ENCODE measurements at places on chromosomes 7 and 10.

- DNase-seq: no peak
Observed at GRCh38 chr10:120105001-120105400, 212.5 kb downstream of the SEC23IP start.

DNA sequence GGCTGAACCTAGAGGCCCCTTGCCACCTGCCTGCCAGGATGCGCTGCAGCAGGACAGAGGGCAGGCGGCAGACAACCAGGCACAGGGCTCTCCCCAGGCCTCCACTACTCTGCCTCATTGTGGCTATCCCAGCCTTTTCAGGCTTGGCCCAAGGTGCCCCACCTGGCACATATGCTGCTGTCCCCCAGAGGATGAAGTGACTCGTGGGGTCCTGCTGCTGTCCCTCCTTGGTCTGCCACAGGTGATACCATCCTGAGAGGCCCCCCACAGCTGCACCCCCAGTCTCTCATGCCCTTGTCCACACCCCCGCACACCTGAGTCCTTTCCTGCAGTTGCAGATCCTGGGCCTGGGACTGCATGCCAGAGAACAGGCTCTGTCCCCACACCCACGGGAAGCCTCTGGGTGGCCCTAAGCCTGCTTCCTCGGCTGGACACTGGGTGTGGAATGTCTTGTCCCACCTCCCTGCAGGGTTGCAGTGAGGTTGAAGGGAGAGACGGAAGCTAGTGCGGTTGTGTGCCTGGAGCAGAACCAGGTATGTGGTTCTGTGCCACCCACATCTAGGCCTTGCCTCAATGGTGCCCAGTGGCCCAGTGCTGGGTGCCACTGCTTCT lies 55.3 kb downstream of the RASGEF1A start:
- no peak for DNase-seq

GRCh38 chr10:82463614-82464013 lies 588.6 kb downstream of the NRG3 start:
- DNase-seq: no peak

DNA sequence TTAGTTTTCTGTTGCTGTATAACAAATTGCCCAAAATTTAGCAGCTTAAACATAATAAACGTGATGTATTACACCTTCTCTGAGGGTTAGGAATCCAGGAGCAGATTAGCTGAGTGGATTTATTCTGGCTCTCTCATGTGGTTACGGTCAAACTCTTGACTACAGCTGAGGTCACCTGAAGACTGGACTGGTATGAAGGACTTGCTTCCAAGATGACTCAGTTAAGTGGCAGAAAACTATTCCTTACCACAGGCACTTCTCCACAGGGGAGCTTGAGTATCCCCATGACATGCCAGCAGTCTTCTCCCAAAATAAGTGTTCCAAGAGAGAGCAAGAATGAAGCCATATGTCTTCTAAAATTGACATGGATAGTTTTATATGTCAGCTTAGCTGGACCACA lies 957.2 kb upstream of the GHITM start:
- DNase-seq: no peak

GRCh38 chr10:105769248-105770184 lies 1128.4 kb downstream of the SORCS3 start:
- DNase-seq: no peak

DNA sequence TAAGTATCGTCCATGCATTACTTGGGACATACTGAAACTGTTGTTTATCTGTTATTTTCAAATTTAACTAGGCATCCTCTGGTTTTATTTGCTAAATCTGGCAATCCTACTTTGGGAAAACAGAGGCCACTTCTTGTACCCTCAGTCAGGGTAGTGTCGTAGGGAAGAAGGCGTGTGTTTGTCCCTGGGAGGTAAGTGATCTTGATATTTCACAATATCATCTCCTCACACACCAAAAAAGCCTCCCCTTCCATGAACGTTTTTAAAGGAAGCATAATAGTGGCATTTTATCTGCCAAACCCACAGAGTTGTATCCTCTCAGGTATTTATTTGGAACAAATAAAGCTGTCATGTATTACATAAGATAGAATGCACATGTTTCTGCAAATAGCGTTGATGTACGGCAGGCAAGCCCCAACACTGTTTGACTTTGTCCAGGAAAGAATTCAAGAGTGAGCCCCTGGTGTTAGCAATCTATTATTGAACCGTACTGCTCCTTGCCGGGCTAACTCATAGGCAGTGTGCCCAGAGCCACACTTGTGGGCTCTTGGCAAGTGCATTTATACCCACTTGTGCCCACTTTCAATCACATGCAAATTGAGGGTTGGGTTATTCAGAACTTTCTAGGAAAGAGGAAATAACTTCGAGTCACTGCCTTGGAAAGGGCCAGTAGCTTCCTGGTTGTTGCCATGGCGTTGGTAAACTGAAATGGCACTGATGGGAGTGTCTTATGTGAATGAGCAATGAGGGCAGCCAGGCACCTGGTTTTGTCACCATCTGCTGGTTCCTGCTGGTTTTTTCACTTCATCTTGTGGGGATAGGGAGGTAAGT lies 266.0 kb downstream of the USP6NL start:
- DNase-seq: no peak

DNA sequence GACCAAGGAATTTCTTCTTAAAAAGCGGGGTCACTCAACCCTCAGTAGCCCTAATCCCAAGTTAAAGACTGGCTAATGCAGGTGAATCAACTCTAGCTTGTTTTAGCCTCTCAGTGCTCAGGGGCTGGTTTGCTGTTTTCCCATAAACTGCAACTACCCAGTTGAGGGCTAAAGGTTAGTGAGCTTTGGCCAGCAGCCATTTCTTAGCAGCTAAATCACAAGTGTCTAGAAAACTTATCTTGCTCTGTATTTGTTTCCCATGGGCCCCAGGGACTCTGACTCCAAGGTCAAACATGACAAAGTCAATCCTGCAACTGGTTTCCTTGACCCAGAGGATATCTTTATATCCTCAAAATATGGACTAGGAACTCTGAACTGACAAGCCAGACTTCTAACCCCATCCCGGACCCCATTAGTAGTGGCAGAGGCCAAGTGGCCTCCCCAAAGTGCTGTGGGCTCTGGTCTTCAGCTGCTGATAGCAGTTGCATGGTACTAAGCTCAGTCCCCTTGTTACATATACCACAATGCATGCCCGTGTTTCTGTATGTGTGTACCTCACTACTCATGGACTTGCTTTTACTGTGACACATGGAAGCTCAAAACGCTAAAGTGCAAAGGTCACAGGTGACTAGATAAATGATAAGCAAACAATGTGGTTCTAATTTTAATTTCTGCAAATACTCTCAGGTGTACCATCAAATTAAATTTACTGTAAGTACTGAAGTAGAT lies 793.0 kb upstream of the IGFBP3 start:
- no peak for DNase-seq

- no peak for DNase-seq
Observed at GRCh38 chr10:99945263-99945662, 64.5 kb downstream of the DNMBP start.

DNA sequence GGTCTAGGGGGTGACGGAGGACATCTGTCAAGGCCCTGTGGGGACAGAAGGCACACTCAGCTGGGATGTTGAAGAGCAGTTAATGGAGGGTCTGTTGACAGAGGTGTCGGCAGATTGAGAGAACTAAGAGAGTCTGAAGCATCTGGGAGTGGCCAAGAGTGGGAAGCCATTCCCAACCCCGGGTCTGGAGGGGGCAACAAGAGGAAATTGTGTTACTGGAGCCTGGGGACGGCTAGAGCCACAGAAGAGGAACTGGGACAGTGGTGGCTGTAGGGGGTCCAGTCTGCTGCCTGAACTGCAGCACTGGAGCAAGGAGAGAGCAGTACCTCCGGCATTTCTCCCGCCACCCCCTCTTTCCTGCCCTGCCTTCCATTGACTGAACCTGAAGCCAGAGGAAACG lies 136.6 kb downstream of the CHN2 start:
- no peak for DNase-seq

DNA sequence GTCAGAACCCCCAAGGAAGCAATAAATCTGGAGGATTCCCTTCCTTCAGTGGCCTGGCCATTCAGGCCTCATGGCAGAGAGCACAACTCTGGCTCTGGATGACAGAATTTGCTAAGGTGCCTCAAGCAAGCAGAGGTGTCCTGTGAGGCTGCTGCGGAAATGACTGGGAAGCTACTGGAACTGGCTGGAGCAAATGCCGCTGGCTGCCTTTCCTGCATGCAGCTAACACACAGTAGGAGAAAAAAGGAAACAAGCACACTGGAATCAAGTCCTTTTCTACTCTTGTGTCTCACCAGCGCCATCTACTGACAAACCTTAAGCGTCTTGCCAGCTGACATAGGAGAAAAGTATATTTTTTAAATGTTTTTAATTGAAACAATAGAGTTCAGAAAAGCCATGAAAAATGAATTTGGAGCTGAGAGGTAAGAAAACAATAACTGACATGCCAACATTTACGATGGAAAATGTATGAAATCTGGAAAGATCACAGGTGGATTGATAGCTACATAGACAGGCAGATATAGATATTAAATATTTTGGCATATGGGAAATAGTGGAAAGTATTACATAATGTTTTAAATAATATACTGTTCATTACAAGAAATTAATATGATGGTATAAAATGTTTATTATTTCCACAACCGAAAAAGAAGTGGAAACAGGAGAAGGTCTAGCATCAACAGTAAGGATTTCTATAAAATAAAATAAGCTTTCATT lies 951.6 kb downstream of the ANKRD7 start:
- DNase-seq: no peak

DNA sequence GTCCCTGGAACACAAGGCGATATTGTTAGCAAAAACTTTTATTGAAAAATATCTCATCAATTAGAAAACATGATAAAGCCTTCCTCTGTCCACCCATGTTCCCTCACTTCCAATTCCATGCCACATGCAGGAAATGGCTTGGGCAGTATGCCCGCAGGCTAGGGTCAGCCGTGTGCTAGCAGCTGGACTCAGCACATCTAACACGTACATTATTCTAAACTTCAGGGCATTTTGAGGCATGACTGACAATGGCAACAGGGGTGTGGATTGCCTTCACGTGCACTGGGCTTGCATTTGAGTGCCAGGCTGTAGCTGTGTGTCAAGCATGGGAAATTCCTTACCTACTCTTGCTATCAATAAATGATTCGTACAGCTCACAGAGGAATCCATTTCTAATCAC lies 642.1 kb downstream of the INHBA start:
- DNase-seq: no peak

GRCh38 chr10:93417266-93417665 lies 64.9 kb downstream of the MYOF start:
- no peak for DNase-seq

DNA sequence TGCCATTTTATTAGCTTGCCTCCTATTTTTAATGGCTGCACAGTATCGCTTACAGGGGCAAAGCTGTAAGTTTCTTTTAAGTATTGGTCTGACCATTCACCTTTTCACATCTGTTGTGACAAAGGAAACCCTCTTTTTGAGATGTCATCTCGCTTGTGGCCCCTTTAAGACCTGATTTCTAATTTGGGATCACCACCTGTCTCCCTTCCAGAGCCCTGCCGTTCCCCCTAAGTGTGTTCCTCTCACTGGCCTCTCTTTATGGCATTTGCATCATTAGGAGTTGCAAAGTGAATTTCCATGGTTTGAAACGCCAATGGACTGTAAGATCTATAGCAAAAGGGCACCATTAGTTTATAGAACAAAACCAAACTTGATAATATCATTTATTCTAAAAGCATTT lies 1.4 kb downstream of the EPDR1 start:
- no peak for DNase-seq

DNA sequence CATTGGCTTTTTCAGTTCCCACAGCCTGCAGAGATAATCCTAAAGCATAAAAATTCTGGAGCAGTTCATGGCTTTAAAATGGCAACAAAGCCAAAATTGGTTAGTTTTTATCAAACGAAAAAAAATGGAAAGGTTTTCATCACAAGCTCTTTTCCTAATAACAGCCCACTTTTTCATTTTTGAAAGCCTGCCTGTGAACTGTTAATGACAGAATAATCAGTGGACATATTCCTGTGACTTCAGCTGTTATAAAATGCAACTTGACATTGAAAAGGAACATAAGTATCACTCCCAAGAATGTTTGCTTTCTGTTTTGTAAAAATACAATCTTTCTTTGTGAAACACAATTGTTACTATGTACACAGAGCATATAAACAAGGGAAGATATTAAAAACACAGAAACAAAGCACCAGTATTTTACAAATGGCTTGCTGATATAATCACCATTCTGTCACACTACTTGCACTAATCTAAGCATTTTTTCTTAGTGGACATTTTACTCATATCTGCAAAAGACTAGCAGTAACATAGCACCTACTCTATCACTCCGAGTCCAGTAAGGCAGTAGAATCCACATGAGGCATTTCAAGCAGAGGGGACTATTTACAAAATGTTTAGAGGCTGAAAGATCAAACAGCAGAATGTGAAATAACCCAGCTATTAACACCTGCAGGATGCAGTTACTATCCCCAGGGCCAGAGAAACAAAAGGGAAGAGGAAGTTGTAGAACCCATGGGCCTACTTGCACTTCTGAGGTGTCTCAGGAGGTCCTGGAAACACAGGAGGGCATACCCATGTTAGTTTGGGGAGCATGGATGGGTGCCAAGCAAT lies 26.4 kb downstream of the MACC1 start:
- no peak for DNase-seq

DNA sequence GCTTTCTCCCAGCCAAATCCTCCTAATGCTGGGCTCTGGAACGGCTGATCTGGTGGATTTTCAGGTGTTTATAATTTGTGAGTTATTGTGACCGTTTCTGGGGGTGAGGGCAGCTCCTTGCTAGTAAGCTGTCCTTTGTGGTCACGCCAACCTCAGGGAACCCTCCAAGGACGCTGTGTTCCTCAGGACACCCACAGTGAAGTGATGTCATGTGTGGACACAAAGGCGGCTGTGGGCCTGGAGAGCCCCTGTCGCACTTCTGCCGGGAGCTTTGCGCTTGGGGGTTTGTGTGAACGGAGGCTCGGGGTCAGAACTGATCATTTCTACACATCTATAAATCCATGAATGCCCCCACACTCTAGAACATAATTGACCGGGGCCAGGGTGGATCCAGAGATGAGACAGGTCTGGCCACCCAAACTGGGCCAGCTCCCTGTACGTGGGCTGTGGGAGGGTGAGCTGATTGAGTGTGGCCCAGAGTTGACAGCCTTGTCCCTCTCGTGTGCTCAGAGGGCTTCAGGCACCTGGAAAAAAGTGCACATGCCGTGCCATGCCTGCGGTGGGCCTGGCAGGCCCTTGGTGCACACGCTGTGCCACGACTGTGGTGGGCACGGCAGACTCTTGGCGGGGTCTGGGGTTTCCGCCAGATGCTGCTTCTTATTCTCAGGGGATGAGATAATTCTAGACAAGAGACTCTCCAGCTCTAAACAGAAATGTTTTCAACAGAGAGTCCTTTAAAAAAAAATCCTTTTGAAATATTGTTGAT lies 130.2 kb downstream of the VIPR2 start:
- no peak for DNase-seq

GRCh38 chr7:92042056-92042737 lies 92.1 kb downstream of the CYP51A1 start:
- no peak for DNase-seq
